ENCODE measurements at places on chromosomes 7 and 10. TPM values are rescaled to one million over a fixed set of nuclear protein-coding genes. Genes with fewer than 3 reads are reported as not detected.

UNCX gene
- not detected for total RNA-seq

SPDYE8 gene
- not detected for total RNA-seq

VSTM4 gene
- 0.10 TPM for total RNA-seq

GBX1 gene
- total RNA-seq = not detected

SPDYE5 gene
- not detected for total RNA-seq

ASB10 gene
- total RNA-seq = not detected

SLC29A4 gene
- total RNA-seq = 0.10 TPM

Measured in mononuclear cell (primary cell).